ENCODE measurements at places on chromosomes 12 and 14.

GRCh38 chr12:53593031-53593430 is 33.2 kb downstream of the ATF7 start:
- no peak for DNase-seq

DNA sequence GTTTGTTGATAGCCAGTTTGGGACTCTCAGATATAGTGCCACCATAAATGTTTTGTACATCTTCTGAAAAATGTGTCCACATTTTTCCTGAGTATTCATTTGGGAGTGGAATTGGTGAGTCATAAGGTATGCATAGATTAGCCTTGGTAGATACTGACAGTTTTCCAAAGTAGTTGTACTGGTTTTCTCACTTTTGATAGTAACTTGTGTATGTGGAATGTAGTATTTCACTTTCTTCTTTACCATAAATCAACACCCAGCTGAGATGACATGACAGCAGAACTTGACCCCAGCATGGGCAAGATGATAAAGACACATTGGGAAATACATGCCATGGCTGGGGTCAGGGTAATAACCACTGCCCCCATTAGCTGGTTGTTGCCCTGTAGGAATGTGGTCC is 5.4 kb downstream of the FBXW8 start:
- no peak for DNase-seq

GRCh38 chr12:101612160-101612916 is 17.6 kb downstream of the MYBPC1 start:
- DNase-seq, result no peak

- no peak for DNase-seq
Measured at GRCh38 chr12:95637471-95638155, 86.3 kb upstream of the USP44 start.

DNA sequence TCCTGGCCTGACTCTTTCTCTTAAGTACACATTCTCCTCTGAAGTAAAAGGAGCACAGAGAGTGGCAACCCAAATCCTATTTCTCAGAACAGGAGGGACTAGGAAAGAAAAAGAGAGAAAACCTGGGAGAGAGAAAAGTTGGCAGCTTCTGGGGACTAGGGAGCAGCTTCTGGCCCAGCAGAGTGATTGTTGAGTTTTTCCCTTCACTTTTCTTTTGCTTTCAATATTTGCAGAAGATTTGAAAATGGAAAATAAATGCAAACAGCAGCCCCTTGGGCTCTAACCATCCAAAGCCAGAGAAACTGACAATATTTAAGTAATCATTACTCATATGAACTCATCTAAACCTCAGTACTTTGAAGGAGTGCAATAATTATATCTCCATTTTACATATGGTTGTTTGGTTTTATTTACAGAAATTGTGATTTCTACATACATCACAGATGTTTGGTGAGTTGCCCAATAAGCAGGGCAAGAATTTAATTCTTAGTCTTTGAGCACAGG is 28.8 kb upstream of the IGF1 start:
- DNase-seq, result no peak

- DNase-seq, result no peak
Measured at GRCh38 chr12:508145-508544, 48.4 kb downstream of the B4GALNT3 start.

- DNase-seq, result no peak
Measured at GRCh38 chr14:89444044-89444443, 27.0 kb upstream of the FOXN3 start.

GRCh38 chr12:25433024-25433423 is 120.1 kb downstream of the LMNTD1 start:
- DNase-seq, result no peak

GRCh38 chr12:68410018-68410660 is 78.0 kb upstream of the MDM1 start:
- no peak for DNase-seq

DNA sequence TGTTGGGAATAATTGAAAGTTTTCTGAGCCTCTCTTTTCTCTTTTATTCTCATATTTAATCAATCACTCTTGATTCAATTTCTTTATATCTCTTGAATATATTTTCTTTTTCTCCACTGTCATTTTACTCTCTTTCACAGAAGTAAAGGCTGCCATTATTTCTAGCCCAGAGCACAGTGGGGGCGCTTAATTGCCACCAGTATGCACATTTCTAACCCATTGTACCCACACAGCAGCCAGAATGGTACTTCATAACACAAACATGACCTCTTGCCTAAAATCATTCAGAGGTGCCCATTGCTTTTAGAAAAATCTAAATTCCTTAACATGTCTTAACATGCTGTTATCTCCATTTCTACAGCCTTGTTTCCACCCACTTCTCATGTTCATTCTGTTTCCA is 190.2 kb upstream of the LMO3 start:
- DNase-seq, result no peak

DNA sequence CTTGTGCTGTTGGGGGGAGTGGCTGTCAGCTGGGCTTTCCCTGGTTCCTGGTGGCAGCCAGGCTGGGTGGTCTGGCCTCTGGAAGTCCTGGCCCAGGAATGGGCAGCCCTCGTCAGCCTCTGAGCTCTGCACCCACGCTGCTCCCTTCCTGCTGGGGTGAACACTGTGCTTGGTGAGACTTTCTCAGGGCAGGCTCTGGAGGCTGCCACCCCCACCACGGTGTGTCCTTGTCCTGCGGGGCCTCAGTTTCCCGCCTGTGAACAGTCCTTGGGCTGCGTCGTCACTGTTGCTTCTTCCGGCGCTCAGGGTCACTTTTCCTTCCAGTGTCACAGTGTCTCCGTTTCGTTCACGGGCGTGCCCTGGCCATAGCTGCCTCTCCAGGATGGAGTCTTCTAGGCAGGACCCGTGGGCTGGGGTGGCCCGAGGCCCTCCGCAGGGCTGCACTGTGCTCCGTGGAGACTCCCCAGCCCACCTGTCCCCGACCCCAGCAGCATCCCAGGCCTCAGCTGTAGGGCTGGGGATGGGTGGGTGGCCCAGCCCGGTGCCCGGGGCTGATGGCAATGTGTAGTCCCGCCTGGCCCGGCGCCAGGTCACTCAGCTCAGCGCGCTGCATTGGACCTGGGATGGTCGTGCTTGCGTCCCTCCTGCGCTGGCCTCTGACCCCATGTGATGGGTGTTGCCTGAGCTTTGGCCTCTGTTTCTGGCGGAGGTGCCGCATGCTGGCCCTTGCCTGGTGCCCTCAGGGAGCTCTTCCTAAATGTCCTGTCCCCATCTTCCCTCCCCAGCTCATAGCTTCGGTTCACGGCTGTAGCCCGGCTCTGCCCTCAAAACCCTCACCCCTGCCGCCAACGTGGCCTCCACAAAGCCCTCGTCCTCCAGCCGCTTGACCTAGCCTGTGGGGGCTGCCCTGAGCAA is 6.8 kb downstream of the KIF26A start:
- no peak for DNase-seq

- DNase-seq, result no peak
Measured at GRCh38 chr14:70652871-70653270, 11.2 kb downstream of the TTC9 start.

GRCh38 chr14:68957775-68958174 is 21.3 kb downstream of the ACTN1 start:
- DNase-seq, result no peak

DNA sequence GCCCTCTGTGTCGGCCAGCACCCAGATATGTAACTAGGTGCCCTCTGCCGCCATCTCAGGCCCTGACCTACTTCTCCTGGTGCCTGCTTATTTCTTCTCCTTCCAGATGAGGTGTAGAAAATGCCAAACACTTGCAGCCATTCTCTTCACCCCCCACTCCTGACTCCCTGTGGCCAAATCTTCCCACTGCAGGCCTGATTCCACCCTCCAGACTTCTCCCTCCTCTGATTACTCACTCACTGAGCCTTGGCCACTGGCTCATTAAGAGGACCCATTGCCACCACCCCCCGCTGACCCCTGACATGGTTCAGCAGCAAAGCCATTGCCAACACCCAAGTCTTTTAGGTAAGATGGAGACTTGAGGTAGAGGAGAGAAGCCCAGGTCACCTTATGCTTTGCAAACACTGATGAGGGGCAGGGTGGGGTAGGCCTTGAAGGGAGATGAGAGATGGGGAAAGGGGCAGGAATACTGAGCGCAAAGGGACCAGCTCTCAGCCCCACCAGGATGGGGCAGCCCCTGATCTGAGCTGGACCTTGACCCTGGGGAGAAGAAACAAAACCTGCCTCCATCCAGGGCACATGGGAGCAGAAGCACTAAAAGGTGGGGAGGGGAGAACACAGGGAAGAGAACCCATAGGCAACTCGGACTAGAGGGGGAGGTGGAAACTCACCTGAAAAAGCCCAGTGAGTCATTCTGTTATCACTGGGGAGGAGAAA is 25.1 kb upstream of the ANO2 start:
- no peak for DNase-seq

- DNase-seq, result no peak
Measured at GRCh38 chr14:96167224-96168148, 37.2 kb upstream of the BDKRB2 start.

DNA sequence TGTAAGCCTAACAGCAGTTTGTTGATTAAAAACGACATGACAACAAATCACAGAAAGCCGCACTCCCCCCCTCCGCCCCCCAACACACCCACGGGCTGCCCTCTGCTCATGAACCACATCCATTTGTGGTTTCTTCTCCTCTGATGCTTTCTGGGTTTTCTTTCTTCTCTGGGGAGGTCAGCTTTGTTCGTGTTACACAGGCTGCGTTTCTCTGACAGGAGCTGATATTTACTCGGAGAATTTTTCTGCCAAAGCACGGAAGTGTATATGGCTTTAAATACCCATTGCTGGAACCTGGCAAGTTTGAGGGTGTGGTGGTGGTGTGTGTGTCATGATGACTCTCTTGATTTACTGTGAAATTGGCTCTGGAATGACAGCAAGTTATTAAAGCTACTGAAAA is 883.7 kb upstream of the TMEM132C start:
- DNase-seq, result no peak

GRCh38 chr14:39991041-39991440 is 558.8 kb upstream of the FBXO33 start:
- DNase-seq, result no peak

- DNase-seq, result no peak
Measured at GRCh38 chr12:65263777-65264176, 14.7 kb upstream of the MSRB3 start.

- DNase-seq, result no peak
Measured at GRCh38 chr12:3891201-3891600, 18.0 kb upstream of the PARP11 start.

- DNase-seq, result no peak
Measured at GRCh38 chr12:107064687-107065086, 28.7 kb downstream of the CRY1 start.

- DNase-seq, result peak; percentile 99
Measured at GRCh38 chr14:74860899-74861733, 14.8 kb downstream of the PROX2 start.

DNA sequence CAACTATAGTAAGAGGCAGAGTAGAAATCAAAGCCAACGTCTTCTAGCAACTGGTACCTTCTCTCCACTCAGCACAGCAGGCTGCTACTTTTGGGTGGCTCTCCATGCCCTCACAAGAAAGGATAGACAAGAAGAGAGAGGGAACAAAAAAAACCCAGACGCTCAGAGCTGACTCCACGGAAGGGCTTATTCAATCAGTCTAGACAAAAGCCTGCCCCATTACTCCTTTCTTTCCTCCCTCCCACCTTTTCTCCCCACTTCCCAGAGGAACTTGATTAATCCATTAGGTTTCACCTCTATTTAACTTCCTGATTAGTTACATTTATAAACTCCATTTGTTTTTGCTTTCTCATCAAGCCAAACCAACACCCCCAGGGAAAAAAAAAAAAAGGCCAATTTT is 71.1 kb upstream of the CCDC60 start:
- DNase-seq, result no peak

- DNase-seq, result no peak
Measured at GRCh38 chr14:22386924-22387775, 201.9 kb downstream of the DAD1 start.

- no peak for DNase-seq
Measured at GRCh38 chr12:81147292-81147919, 69.5 kb downstream of the ACSS3 start.

DNA sequence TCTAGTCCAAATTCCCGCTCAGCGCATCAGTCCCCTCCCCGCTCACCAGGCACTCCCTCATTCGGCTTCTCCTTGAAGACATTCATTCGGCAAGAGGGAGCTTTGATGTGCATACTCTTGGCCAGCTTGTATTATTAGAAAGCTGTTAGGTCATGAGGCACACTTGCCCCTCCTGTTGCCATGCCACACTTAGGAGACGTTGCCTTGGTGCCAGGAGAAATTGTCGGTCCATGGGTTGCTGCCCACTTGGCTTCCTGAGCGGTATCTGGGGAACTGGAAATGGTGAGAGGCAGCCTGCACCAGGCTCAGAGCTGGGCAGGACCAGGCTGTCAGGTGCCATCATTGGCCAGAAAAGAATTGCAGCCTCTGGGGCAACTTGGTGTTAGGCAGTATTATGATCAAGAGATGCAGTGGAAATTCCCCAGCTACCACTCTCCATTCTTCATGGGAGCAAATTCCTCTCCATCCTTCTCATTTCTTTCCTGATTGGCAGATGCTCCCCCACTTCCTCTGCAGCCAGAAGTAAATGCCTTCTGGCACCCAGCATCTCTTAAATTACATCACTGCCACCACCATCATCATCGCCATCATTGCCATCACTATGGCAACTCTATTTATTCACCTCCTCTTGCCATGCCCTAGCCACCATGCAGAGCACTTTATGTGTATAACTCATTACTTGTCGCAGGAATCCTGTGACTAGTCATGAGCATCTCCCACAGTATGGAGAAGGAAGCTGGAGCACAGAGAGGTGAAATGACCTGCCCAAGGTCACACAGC is 12.4 kb downstream of the CABP1 start:
- DNase-seq, result no peak

- no peak for DNase-seq
Measured at GRCh38 chr12:125133616-125134015, 68.4 kb downstream of the AACS start.

GRCh38 chr12:6768437-6768914 is 2.3 kb downstream of the PTMS start:
- no peak for DNase-seq

DNA sequence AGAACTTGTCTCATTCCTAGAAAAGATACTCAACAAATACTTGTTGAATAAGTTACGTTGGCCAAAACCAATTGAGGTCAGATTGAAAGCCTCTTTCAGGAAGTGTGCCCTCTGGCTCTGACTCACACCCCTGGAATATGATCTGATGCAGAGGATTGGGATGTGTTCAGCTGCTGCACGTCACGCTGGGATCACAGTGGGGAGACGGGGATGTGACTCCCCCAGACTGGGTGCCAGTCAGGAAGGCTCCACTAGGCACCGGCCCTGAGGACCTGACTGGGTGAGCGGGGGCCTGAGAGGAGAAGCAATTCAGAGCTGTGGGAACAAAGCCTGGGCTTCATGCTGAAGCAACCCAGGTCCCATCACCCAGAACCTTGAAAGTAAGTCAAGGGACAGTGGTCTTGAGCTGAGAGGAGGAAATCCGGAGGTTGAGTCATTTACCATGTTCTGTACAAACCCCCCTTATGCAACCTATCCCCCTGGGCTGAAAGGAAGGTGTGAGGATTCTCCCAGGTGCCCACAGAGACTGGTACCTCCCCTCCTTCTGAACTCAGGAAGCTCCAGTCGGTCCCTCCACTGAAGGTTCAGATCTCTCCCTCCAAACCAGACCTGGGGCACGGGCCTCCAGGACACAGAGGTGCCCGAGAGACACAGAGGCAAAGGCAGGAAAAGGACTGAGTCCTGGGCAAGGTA is 3.9 kb downstream of the CEBPE start:
- no peak for DNase-seq
